ENCODE measurements at places on chromosomes 13 and 19.

GRCh38 chr13:43596924-43597598 lies 189.7 kb downstream of the ENOX1 start:
- no peak for DNase-seq

GRCh38 chr19:5804516-5805461 lies at the start of gene NRTN:
TSS of gene NRTN (plus strand) at chr19:5805067. CDS start at chr19:5824166, 19,099 bp downstream.
- no peak for DNase-seq

DNA sequence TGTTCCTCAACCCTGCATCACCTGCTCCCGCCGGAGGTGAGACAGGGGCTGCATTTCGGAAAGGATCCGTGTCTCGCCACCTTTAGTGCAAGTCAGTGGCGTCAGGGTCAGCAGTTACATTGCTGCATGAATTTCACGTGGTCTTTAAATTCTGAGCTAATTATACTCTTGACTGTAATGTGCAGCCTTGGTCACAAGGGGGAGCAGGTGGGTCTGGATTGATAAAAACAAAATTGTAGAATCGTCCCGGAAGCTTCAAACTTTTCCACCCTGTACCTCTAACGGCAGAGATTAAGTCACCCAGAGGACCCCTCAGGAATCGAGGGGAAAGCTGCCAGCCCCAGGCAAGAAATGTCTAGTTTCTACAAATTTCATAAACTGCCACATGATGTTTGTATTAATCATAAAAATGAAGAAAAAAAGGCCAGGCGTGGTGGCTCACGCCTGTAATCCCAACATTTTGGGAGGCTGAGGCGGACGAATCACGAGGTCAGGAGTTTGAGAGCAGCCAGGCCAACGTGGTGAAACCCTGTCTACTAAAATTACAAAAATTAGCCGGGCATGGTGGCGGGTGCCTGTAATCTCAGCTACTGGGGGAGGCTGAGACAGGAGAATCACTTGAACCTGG lies 20.2 kb downstream of the BBC3 start:
- DNase-seq = peak; percentile 72

DNA sequence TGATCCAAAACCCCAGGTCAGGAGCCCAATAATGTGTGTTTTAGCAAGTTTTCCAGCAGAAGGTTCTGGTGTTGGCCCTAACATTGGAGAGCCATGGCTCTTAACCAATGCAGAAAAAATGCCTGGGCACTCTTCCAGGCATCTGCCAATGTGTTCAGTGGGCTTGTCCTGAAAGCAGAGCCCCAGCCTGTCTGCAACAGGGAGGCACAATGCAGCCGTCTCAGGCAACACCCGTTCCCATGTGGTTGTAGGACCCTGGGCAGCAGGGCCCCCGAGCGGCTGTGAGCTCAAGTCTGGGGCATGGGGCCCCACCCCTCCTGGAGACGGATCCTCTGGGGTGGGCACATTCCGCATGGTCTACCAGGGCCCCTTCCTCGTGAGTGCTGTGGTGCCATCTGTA lies 58.1 kb upstream of the SIAH3 start:
- no peak for DNase-seq

DNA sequence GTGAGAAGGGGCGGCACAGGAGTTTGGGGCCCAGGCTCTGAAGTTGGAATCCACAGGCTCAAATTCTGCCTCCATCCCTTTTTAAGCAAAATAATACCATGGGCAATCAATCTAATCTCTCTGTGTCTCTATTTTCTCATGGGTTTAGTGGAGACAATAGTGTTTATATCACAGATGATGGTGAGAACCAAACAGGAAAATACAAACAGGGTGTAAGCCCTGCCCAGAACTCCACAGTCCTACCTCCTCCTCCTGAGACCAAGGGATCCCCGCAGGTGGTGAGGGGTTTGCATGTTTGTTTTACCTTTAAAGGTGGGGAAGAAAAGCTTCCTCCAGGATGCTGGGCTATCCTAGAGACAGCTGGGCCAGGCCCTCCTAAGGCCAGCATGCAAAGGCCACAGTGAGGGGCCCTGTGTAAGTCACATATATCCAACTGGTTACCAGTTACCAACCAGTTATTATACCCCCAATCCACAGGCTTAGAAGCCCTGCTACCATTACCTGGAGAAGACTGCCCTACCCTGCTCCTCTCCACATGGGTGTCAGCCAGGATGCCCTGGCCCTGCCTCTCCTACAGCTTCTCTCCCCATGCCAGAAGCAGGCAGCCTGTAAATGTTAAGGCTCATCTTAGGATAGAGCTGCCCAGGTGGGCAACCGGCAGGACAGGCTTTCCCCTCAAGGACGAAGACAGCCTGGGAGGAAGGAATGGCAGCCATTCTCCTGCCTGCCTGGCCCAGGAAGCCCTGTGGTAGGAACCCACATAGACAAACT lies 658.4 kb downstream of the UQCRFS1 start:
- DNase-seq = no peak

- no peak for DNase-seq
Measured at GRCh38 chr13:108897955-108898354, 268.5 kb downstream of the MYO16 start.

- DNase-seq = no peak
Measured at GRCh38 chr19:53912653-53913052, 3.6 kb downstream of the CACNG7 start.

- no peak for DNase-seq
Measured at GRCh38 chr19:21947775-21948174, 63.0 kb downstream of the ZNF208 start.

GRCh38 chr13:47326061-47326460 lies 429.2 kb upstream of the HTR2A start:
- DNase-seq = no peak

GRCh38 chr19:31214086-31214485 lies 135.2 kb downstream of the TSHZ3 start:
- DNase-seq = peak; percentile 94

DNA sequence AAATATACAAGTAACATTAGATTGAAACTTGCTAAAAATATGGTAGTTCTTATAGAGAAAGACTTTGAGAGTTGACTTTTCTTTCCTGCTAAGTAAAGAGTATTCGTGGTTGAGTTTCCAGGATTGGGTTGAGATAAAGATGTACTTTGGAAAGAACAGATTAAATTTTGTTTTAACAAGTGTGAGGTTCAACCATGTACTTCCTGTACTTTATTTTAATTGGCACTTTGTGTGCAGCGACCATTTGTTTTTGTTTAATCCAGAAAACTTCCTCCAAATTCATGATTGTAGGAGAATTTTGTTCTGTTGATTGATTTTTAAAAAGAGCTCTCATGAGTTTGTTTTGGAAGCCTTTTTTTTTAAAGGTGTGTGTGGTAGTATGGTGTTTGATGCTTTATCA lies 46.9 kb downstream of the PAN3 start:
- DNase-seq = no peak

DNA sequence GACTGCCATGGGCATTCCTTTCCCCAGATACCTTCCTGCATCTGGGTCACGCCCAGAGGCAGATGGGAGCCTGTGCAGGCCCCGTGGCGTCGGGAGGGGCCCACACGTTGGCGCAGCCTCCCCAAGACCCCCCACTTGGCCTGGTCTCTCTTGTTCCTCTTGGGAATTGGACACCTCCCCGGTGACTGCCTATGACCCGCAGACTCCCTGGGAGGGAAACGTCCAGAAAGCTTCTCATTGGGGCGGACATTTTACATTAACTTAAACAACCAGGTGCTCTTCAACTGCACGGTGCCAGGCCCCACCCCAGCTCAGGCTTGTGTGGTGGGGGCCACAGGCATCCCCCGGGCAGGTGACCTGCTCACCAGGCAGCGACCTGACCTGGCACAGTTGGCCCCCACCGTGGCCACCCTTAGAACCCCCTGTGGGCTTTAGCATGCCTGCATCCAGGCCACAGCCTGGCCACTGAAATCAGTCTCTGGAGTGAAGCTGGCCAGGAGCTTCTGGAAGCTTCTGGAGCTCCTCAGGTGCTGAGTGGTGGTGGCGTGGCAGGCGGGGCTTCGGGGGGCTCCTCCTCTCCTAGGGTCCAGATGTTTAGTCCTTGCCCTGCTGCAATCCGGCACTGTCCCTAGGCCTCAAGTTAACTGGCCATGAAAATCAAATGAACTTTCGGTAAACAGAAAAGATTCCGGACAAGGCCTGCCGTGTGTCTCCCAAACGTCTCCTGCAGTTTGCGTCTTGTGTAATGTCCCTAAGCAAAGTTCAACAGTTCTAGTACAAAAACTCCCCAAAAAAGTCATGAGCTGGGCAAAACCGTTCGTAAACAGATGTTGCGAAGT lies 8.5 kb upstream of the PROZ start:
- no peak for DNase-seq

DNA sequence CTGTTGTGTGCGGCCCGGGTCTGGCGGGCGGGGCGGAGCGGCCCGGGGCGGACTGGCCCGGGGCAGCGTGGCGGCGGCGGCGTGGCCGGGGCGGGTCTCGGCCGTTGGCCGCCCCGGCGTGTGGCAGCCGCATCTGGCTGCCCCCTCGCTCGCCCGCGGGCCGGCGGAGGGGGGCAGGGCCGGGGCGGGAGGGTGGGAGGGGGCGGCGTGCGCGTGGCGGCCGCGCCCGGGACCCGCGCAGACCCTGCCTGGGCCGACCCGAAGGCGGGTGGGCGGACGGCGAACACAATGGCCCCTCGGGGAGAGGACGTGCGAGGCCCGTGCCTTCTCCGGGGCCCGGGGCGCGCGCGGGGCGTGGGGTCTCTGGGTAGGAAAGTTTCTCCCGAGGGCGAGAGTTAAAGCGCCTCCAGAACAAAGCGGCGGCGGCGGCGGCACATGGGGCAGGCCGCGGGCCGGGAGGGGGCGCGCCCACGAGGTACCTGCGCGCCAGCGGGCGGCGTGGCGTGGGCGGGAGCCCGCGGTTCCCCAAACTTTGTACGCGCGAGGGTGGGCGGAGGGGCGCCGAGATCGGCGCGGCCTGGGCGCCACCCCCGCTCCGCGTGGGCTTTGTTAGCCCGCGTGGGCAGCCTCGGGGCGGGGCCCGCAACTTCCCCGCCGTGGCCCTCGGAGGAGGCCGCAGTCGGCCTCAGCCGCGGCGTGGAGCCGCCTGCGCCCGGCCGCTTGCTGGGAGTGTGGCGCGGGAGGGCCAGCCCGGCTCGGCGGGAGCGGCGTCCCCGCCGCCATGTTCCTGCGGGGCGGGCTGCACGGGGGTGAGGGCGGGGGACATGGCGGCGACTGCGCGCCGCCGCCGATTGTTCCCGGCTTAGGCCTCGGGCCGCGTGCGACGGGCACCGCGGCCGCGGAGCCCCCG lies 764 bp downstream of the MIR17HG start:
- DNase-seq = peak; percentile 72

GRCh38 chr13:39039041-39039440 lies 785 bp downstream of the NHLRC3 start:
- no peak for DNase-seq

DNA sequence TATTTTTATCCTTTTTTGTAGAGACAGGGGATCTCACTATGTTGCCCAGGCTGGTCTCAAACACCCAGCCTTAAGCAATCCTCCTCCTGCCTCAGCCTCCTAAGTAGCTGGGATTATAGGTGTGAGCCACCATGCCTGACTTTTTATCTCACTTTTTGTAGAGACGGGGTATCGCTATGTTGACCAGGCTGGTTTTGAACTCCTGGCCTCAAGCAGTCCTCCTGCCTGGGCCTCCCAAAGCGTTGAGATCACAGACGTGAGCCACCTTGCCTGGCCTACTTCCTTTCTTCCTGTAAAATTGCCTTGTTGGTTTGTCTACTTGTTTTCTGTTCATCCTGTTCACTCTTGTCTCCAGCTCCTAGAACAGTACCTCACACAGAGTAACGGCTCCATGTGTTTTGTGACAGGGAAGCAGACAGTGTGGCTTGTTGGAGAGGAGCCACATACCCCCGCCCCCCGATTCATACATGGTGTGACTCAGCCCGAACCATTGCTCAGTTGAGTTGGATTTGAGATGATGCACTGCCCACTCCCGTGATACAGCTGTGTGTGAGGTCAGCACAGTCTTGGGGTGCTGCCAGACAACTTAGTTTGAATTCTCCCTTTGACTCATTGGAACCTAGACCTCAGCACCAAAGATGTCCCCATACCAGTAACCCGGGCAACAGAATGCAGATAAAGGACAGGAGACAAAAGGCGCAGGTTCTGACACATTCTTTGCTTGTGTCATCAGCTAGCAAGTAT lies 34.2 kb downstream of the GPR42 start:
- peak; percentile 49 for DNase-seq

- DNase-seq = no peak
Measured at GRCh38 chr19:2663920-2664571, 38.4 kb downstream of the GNG7 start.

DNA sequence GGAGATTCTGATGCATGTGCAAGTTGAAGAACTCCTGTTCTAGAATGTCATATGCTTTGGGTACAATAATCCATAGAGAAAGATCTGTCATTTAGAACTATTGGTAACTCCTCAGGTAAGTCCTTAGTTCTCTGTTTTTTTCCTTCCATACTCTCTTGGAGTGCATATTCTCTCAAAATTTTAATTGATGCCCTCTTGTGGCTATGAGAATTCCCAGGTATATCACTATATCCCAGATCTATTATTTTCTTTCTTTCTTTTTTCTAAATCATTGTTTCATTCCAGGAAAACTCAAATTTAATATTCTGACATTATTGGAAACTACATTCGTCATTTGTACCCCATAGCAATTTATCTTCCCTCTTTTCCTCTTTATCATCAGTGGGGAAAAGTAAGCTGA lies 485.4 kb downstream of the KLF5 start:
- no peak for DNase-seq

DNA sequence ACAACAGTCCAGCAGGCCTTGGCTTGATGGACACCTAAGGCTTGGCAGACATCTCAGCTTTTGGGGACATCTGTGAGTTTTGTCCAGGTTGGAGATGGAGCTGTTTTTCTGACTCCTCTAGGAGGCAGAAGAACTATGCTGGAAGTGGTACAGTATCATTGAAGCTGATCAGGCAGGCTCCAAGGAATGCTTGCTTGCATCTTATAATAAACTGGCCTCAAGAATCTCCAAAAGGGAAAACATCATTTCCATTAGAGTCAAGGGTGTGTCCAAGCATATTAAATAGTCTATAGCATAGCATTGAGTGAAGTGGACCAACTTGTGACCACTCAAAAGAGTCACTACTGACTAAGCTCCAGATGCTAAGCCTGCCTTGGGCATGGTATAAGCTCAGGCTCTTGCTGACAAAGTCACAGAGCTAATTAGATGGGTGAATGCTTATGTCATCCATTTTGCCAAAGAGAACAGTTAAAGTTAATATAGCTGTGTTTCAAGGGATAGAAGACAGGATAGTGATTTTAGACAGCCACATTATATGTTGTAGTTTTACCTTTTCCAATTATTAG lies 216.0 kb downstream of the DNAJC15 start:
- DNase-seq = no peak
